ENCODE measurements at places on chromosomes 11 and 22.
A peak's percentile ranks its signal among the peaks of the same experiment; 100 is the strongest.

- H3K4me3 ChIP-seq: no peak overlapping the region
- no peak overlapping the region for H3K27ac ChIP-seq
- peaks cover 19% of the 10 kb centered on the region for H3K4me1 ChIP-seq
- no peaks in the 10 kb centered on the region for H3K36me3 ChIP-seq
- DNase-seq: no peak
Measured at GRCh38 chr11:115625502-115625901, 121.3 kb upstream of the CADM1 start.

- H3K27ac ChIP-seq: no peak overlapping the region
- H3K27me3 ChIP-seq: peaks cover 23% of the 10 kb centered on the region
- H3K4me3 ChIP-seq: no peak overlapping the region
- no peaks in the 10 kb centered on the region for H3K4me1 ChIP-seq
- DNase-seq: no peak
Measured at GRCh38 chr11:16831316-16832192, 93.1 kb downstream of the C11orf58 start.

DNA sequence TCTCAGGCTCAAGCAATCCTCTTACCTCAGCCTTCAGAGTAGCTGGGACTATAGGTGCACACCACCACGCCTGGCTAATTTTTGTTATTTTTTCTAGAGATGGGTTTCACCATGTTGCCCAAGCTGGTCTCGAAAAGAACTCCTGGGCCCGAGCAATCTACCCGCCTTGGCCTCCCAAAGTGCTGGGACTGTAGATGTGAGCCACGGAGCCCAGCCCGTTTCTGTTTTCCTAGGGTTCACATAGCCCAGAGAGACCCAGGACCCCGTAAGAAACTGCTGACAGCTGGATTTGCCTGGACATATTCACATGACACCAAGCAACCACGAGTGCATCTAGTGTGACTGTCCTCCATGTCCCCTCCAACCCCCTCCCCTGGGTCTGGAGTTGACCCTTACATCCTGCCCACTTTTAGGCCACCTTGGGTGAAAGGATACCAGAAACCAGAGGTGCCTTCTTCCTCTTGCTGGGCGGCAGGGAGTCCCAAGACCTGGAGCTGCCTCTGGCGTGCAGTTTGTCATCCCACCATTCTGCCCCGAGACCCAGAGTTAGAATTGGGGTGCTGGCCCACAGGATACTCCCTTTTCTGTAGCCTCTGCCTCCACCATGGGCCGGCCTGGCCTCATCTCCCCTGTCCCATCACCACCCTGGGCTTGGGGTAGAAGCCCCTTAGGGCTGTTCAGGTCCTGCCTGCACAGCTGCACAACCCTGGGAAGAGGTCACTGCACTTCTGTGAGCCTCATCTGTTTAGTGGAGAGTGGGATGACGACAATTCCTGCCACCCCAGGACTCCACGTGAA lies 3.7 kb upstream of the RIN1 start:
- peaks cover 44% of the 10 kb centered on the region for H3K4me1 ChIP-seq
- H3K27ac ChIP-seq: no peak overlapping the region
- peak; percentile 52 for DNase-seq
- H3K4me3 ChIP-seq: no peak overlapping the region
- peaks cover 84% of the 10 kb centered on the region for H3K36me3 ChIP-seq

DNA sequence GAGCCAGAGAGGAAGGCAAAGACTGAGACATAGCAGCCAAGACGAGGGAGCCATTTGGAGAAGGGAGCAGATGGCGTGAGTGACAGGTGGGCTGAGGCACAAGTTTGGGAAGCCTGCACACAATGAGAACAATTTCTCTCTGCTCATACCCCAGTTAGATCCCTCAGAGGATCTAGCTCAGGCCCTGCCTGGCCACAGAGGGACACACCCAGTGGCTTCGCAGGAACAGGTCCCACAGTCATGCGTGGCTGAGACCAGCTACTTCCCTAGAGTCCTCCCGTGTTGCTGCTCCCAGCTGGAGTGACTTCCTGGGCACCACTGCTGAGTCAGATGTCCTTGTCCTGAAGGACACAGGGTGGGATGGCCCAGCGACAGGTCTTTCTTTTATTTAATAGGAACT lies 33.4 kb upstream of the LYVE1 start:
- no peak overlapping the region for H3K27ac ChIP-seq
- H3K4me1 ChIP-seq: peaks cover 16% of the 10 kb centered on the region
- H3K36me3 ChIP-seq: no peaks in the 10 kb centered on the region
- H3K27me3 ChIP-seq: no peaks in the 10 kb centered on the region

DNA sequence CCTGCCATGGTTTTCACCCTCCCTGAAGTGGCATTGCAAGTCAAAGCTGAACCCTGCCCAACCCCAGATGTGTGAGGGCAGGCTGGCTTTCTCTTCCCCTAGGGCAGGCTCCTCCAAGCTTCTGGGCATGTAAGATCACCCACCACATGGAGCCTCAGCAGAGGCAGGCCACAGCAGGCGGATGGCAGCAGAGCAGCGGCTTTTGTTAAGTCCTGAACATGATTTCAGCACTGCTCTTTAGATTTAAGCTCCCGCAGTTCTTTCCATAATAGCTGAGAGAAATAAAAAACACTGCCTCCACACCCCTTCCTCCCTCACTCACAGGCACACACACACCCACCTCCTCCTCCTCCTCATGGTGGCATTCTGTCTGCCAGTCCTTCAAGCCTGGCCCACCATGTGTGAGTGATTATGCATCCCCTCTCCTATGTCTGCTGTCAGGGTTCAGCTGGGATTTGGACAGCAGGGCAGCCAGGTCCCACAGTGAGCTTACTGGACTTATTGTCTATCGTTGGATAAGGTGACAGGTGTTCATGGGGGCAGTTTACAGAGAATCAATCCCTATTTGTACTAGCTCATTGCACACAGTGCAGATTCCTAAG lies 5.0 kb upstream of the NTM start:
- H3K4me1 ChIP-seq: no peaks in the 10 kb centered on the region
- H3K27ac ChIP-seq: no peak overlapping the region
- H3K4me3 ChIP-seq: no peak overlapping the region
- no peaks in the 10 kb centered on the region for H3K36me3 ChIP-seq
- no peaks in the 10 kb centered on the region for H3K27me3 ChIP-seq
- DNase-seq: no peak

GRCh38 chr11:118694185-118694584 lies 14.7 kb upstream of the TREH start:
- no peaks in the 10 kb centered on the region for H3K4me1 ChIP-seq
- no peak for DNase-seq
- no peak overlapping the region for H3K27ac ChIP-seq
- no peak overlapping the region for H3K4me3 ChIP-seq

DNA sequence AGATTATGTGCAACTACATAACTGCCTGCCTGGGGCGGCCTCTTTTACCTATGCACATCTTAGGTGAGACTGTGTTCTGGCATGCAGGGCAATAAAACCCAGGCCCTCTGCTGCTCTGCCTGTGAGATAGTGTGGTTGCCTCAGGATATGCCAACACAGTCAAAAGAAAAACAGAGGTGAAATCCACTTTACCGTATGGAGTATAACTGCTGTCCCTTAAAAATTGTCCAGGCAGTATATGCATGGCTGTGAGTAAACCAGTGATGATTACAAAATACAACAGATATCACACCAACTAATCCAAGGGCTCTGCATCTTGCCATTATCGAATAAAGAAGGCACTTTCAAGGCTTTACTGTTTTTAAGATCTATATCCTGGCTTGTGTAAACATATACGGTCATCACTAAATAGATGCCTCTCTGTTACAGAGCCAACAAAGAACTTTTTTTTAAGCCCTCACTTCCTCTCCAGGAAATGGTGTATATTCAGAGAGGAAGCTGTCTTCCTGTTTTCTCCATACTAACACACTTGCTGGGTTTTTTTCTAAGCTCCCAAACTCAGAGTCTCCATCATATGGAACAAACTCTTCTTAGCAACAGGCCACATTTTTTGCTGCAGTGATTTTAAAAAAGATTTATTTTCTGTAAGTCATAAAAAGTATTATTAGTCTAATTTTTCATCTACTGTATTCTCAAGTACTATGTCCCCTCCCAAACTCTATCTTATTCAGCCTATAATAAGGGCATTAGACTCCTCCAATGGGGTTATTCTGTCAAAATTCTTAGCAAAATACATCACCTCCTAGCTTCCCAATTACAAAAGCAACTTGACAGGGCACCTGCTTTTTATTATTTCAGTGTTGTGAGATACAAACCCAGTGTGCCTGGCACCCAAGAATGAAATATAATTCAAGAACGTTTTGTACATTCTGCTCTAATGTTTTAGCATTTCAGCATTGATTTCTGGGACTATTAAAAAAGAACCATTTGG lies 135.2 kb downstream of the MAML2 start:
- no peak overlapping the region for H3K27ac ChIP-seq
- H3K27me3 ChIP-seq: no peaks in the 10 kb centered on the region
- DNase-seq: no peak
- H3K4me3 ChIP-seq: no peak overlapping the region
- no peaks in the 10 kb centered on the region for H3K36me3 ChIP-seq

DNA sequence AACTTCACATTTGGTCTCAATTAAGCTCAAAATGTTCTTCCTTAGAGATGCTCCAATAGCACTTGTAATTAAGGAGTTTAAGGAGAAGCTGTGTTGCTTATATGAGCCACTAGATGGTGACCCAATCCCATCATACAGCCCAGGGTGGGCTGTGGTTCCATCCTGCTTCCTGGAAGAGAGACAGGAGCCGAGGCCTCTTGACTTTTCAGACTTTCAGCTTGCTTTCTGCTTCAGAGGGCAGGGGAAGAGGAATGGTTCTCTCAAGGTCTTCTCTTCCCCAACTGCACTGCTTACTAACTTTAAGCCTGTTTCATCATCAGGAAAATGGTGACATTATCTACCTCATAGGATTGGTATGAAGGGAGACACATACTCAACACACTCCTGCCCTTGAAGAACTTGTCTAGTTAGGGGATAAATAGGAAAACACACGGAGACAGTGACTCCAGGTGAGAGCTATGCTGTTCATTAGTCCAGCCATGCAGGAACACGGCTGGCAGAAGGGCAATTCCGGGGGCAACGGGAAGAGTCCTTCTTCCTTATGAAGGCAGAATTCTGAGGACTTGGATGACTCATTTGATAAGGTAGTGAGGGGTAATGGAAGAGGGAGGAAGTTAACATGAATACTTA lies 20.1 kb downstream of the TMEM218 start:
- H3K27ac ChIP-seq: no peak overlapping the region
- no peak for DNase-seq
- H3K4me3 ChIP-seq: no peak overlapping the region

DNA sequence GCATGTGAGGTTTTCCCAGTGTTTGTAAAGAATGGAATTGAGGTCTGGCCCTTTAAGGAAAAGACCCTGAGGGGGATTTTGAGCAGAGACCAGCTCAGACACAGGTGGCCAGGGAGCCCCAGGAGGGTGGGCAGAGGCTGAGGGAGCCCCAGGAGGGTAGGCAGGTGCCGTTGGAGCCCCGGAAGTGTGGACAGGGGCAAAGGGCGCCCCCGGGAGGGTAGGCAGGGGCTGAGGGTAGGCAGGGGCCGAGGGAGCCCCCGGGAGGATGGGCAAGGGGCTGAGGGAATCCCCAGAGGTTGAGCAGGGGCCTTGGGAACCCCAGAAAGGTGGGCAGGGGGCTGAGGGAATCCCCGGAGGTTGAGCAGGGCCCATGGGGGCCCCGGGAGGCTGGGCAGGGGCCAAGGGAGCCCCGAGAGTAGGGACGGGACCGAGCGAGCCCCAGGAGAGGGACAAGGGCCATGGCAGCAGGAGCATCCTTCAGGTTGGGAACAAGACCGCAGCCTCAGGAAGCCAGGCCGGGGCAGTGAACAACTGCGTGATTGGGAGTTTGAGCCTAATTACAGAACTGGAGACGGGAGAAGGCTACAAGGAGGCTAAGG lies 292.0 kb downstream of the BRD1 start:
- H3K4me3 ChIP-seq: no peak overlapping the region
- H3K36me3 ChIP-seq: no peaks in the 10 kb centered on the region
- H3K27ac ChIP-seq: no peak overlapping the region
- no peaks in the 10 kb centered on the region for H3K27me3 ChIP-seq
- no peaks in the 10 kb centered on the region for H3K4me1 ChIP-seq
- no peak for DNase-seq

DNA sequence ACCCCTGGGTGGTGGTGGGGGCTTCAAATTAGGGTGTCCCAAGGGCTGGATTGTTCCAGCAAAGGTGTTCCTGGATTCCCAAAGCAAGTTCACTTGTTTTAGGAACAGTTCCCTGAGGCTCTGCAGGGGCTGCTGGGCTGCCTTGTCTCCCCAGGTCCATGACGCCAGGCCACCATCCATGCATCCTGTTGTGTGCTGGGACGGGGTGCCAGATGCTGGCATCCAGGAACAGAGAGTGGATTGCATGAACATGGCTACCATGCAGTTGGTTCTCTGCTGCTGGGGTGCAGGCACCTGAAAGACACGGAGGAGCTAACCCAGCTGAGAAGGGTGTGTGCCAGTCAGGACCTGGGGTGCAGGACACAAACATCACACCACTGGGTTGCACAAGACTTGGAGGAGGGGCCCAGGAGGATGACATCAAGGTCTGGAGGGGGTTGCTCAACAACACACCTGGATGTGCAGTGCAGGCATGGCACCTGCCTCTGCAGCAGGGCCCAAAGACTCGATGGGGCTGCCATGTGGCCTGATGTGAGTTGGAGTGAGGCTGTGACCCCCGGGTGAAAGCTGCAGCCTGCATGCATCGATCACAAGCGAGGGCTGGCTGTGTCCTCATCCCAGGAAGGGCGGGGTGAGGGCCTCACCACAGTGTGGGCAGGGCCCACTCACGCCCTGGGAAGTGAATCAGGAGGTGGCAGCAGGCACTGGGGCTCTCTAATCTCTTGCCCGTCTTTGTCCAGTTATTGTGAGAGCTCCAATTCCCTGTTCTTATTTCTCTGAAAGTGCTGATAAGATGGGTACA lies 74.0 kb upstream of the CLDN5 start:
- H3K36me3 ChIP-seq: no peaks in the 10 kb centered on the region
- H3K27ac ChIP-seq: no peak overlapping the region
- no peak overlapping the region for H3K4me3 ChIP-seq
- H3K27me3 ChIP-seq: no peaks in the 10 kb centered on the region
- DNase-seq: no peak

DNA sequence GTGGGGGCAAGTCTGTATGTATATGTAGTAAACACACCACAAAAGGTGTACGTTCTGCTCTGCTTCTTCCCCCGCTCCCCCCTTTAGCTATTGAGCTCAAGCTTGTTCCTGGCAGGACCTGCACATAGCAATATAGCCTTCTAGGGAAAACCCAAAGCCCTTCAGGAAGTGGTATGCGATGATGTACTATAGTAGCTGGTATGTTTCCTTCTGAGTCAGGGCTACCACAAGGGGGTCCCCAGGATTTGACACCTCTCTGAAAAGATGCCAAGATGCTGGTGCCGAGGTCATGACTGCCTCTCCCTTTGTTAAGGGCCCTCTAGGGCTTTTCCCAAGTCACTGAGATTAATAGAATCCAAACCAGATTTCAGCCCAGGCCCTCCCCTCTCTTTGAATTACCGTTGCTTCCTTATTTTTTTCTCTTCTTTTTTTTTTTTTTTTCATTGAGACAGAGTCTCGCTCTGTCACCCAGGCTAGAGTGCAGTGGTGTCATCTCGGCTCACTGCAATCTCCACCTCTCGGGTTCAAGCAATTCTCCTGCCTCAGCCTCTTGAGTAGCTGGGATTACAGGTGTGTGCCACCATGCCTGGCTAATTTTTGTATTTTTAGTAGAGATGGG lies 268.4 kb downstream of the ETS1 start:
- 0 out of 2 replicates have a peak, but pooled peaks cover 4% of the 10 kb centered on the region for H3K4me1 ChIP-seq
- no peaks in the 10 kb centered on the region for H3K27me3 ChIP-seq
- no peak for DNase-seq
- H3K27ac ChIP-seq: no peak overlapping the region
- no peak overlapping the region for H3K4me3 ChIP-seq
- no peaks in the 10 kb centered on the region for H3K36me3 ChIP-seq

- H3K4me3 ChIP-seq: no peak overlapping the region
- no peak for DNase-seq
- no peak overlapping the region for H3K27ac ChIP-seq
- no peaks in the 10 kb centered on the region for H3K36me3 ChIP-seq
Measured at GRCh38 chr11:2858995-2859698, 26.4 kb downstream of the CDKN1C start.

All from SJSA1 (cell line).